Activated naive CD8-positive, alpha-beta T cell treated with anti-CD3 and anti-CD28 coated beads, Interleukin-2, amount 10 ng/mL, durations not matched to agents 7 days and 5 days (primary cell): ENCODE measurements at places on chromosomes 2 and 18.
A peak's percentile ranks its signal among the peaks of the same experiment; 100 is the strongest.

DNA sequence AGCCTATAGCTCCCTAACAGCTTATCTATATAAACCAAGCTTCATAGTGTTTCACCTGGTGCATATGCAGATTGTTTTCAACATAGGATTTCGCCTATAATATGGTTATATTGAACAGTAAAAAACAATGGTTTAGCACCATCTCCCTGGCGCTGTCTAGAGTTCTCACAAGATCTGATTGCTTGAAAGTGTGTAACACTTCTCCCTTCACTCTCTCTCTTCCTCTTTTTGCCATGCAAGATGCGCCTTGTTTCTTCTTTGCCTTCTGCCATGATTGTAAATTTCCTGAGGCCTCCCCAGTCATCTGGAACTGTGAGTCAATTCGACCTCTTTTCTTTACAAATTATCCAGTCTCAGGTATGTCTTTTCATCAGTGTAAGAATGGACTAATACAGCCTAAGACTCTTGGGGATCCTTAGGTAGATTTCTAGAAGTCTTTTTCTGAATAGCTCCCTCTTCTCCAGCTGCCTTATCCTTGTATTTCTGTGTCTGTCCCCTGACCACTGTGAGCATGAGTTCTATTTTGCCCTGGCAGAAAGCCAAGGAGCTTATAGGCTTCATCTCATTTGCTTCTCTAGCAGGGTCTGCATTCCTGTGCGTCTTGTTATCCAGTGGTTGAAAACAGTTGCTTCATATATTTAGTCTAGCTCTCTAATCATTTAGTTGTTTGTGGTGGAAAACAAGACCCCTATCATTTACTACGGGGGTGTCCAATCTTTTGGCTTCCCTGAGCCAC, 401.6 kb downstream of the GPD2 start:
- no peaks in the 10 kb centered on the region for H3K4me1 ChIP-seq
- no peaks in the 10 kb centered on the region for H3K27me3 ChIP-seq
- no peak overlapping the region for H3K27ac ChIP-seq
- DNase-seq = no peak
- no peaks in the 10 kb centered on the region for H3K36me3 ChIP-seq

DNA sequence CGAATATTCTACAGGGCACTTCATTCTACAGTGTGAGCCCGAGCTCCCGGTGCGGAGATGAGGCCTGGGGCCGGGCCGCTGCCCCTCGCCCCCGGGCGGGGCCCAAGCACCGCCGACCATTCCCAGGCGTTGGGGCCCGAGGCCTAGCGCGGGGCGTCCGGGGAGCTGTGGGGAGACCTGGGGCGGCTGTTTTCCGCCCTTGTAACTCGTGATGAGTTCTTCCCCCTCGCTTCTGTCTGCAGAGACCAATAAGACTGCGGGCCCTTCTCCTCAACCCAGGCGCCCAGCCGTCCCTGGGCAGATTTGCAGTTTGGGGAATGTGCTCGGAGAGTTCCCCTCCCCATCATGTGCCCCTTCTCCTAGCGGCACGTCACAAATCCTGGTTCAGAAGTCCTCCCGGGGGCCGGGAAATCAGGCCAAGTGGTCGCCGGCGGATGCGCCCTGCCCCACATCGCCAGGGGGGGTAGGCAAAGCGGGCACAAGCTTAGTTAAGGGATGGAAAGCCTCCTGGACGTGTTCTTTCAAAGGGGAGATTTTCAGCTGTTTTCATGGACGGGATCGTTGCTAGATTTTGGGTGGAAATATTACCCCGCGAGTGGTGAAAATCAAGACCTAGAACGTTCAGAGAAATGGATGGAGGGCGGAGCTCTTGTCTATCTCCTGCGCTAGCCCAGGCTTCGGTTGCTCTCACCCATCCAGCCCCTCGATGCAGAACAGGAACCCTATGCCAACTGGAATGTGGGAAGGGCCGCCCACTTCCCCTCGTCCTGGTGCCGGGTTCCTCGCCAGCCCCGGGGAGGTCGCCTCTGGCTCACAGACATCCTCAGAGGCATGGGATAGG, 18.8 kb upstream of the HAAO start:
- peaks cover 4% of the 10 kb centered on the region for H3K36me3 ChIP-seq
- H3K27me3 ChIP-seq = peaks cover 8% of the 10 kb centered on the region
- H3K27ac ChIP-seq = peak overlapping the region; percentile 100
- H3K4me1 ChIP-seq = peaks cover 17% of the 10 kb centered on the region
- peak overlapping the region; percentile 97 for H3K4me3 ChIP-seq
- peak; percentile 76 for DNase-seq

DNA sequence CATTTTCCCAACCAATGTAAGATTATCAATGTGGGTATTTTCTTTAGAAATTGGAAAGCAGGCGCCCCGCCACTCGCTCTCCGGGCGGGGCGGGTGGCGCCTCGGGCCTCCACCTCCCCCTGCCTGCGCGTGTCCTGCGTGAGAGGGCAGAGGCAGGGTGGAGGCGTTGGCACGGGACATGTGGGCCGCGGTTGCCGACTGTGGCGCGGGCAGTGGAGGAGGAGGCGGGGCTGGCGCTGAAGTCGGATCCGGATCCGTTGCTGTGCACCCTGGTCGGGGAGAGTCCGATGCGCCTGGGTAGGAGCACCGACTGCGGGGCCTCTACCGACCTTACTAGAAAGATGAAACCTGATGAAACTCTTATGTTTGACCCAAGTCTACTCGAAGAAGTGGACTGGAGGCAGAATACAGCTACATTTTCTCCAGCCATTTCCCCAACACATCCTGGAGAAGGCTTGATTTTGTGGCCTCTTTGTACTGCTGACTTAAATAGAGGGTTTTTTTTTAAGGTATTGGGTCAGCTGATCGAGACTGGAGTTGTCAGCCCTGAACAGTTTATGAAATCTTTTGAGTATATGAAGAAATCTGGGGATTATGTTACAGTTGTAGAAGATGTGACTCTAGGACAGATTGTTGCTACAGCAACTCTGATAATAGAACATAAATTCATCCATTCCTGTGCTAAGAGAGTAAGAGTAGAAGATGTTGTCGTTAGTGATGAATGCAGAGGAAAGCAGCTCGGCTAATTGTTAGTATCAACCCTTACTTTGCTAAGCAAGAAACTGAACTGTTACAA, 37.9 kb downstream of the PMS1 start:
- no peak overlapping the region for H3K27ac ChIP-seq
- H3K4me3 ChIP-seq = no peak overlapping the region
- H3K4me1 ChIP-seq = no peaks in the 10 kb centered on the region
- no peaks in the 10 kb centered on the region for H3K27me3 ChIP-seq
- peaks cover 19% of the 10 kb centered on the region for H3K36me3 ChIP-seq

- H3K36me3 ChIP-seq = no peaks in the 10 kb centered on the region
- no peak for DNase-seq
- H3K27me3 ChIP-seq = no peaks in the 10 kb centered on the region
Observed at GRCh38 chr2:19203866-19204265, 154.6 kb downstream of the OSR1 start.

GRCh38 chr18:74141667-74142066, 6.0 kb downstream of the FBXO15 start:
- no peak for DNase-seq
- peaks cover 9% of the 10 kb centered on the region for H3K4me1 ChIP-seq
- no peak overlapping the region for H3K27ac ChIP-seq
- H3K4me3 ChIP-seq = no peak overlapping the region

- peaks cover 35% of the 10 kb centered on the region for H3K36me3 ChIP-seq
- H3K27me3 ChIP-seq = peaks cover 2% of the 10 kb centered on the region
- peaks cover 24% of the 10 kb centered on the region for H3K4me1 ChIP-seq
- no peak overlapping the region for H3K4me3 ChIP-seq
- no peak for DNase-seq
- no peak overlapping the region for H3K27ac ChIP-seq
Observed at GRCh38 chr2:65049010-65049639, 7.1 kb upstream of the CEP68 start.

GRCh38 chr2:172079838-172080640, 5.3 kb upstream of the DLX1 start:
- peaks cover 25% of the 10 kb centered on the region for H3K4me1 ChIP-seq
- no peak for DNase-seq
- peak overlapping the region; percentile 5 for H3K4me3 ChIP-seq
- H3K27me3 ChIP-seq = peaks cover 85% of the 10 kb centered on the region
- peaks cover 3% of the 10 kb centered on the region for H3K36me3 ChIP-seq
